ENCODE measurements at places on chromosomes 4 and X.

- no peak for DNase-seq
Measured at GRCh38 chrX:153634832-153635231, 12.2 kb upstream of the DUSP9 start.

GRCh38 chr4:26116057-26116456, 202.0 kb downstream of the SMIM20 start:
- DNase-seq, result no peak

DNA sequence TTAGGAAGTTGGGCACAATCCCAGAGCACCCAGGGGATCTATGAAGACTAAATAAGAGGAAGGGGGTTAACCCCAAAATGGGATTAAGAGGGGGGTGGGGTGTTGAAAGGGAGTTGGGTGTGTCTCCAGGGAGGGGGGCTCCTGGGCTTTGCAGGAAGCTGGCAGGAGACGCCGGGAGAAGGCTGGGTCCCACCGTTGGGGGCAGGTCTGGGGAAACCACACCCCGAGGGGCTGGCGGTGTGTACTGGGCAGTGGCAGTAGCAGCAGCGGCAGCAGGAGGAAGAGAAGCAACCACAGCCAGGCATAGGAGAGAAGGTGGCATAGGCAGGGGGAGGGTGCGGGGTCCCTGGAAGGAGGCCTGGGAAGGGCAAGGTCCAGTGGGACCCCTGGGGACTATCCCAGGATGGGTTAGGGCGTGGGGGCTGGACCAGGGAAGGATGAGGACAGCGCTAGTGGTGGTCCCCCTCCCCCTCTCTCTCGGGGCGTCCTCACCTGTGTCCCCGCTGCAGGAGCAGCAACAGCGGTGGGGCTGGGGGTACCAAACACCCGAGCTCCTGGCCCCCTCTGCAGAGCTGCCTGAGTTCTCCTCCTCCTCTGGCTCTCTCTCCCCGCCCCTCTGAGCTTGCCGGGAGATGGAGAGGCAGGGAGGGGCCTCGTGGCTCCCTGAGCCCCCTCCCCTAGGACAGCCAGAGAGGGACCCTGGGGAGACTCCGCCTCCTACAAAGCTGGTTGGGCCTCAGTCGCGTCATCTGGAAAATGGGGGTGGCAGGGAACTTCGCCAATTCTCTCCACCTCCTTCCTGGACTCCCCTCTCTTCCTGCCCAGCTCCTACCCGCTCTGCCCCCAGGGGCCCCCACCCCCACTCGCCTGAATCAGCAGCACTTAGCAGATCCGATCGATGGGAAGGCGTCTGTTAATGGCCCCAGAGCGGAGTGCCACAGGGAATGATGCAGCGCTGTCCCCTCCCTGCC, at the start of gene KCND1:
KCND1 (minus strand) TSS at position 596 of the 971 bp plus-strand sequence. CDS start 1,573 bp downstream, outside the sequence.
- no peak for DNase-seq

GRCh38 chr4:176274441-176274840, 5.4 kb upstream of the ASB5 start:
- no peak for DNase-seq

DNA sequence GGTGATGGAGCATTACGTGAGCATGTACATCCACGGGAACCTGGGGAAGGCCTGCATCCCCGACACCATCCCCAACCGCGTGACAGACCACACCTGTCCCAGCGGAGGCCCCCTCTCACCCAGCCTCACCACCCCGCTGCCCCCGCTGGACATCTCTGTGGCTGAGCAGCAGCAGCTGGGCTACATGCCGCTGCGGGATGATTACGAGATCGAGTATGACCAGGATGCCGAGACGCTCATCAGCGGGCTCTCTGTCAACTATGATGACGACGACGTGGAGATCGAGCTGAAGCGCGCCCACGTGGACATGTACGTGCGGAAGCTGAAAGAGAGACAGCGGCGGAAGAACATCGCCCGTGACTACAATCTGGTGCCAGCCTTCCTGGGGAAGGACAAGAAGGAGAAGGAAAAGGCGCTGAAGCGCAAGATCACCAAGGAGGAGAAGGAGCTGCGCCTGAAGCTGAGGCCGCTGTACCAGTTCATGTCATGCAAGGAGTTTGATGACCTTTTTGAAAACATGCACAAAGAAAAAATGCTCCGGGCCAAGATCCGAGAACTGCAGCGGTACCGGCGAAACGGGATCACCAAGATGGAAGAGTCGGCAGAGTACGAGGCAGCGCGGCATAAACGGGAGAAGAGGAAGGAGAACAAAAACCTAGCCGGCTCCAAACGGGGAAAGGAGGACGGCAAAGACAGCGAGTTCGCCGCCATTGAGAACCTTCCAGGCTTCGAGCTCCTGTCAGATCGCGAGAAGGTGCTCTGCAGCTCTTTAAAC, 11.1 kb downstream of the TADA2B start:
- no peak for DNase-seq

Measured in CD4-positive, alpha-beta T cell treated with Interferon alpha-2 for 1 hour (primary cell).